Astrocyte (in vitro differentiated cells and primary cell): ENCODE measurements at places on chromosomes 6 and 20.
A peak's percentile ranks its signal among the peaks of the same experiment; 100 is the strongest.

DNA sequence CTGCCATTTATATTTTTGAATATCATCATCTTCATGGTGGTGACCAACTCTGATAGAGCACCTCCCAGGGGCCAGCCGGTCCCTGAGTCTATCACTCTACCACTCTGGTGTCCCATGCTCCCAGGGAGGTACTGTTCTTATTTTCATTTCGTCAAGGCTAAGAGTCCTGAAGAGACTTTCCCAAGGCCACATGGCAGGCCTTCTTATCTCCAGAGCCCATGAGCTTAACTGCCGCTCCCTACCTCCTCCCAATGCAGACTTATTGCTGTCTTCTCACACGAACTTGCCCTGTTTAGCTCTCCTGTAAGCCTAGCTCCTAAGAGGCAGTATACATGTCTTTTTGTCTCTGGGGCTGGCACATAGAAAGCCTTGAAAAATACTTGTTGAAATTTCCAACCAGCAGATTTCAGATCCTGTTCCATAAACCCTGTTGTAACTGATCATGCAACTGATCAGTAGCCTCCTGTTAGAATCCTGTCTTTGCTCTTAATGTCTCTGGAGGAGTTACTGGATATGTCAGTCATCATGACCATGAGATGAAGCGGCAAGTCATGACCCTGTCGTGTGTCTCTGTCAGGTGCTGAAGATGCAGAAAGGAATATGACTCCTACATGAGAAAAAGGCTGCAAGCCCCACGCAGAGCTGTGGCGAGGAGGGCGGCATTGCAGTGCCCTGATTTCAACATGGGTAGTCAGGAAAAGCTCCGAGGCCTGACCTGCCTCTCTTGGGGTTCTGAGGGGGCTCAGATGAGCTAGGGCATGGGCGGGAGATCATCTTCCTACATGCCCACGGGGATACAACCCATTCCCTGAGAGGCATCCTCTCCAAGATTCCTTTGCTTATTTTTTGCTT lies 60.0 kb downstream of the TTI1 start:
- no peak overlapping the region for H3K4me3 ChIP-seq
- H3K27ac ChIP-seq, result no peak overlapping the region
- H3K36me3 ChIP-seq, result no peaks in the 10 kb centered on the region
- peaks cover 6% of the 10 kb centered on the region for H3K4me1 ChIP-seq

DNA sequence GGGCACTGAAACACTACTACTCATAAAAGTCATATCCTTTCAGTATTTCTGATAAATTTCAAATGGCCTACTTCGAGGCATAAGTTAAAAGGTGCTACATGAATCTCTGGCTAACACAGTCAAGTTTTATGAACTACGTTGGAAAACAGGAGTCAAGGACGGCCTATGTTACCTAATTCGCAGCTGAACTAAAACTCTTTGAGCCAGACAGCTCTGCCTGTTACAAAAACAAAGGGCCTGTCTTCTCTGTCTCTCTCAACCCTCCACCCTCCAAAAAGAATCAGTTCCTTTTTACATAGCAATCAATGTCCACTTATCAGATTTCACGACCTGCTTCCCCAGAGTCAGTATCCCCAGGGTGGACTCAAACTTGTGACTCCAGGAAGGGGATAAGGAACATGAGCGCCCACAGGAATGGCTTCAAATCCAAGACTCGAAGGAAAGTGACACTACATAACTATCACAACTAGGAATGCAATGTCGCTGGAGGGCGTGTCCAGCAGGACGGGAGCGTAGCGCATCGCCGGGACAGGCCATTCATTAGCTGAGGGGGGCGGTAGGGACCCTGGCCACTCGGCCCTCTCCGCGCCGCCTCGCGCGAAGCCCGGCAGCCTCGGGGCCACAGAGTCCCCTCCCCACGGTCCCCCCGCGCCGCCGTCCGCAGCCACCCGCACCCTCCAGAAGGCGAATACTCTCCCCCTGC lies 591 bp downstream of the IBTK start:
- H3K4me3 ChIP-seq, result peak overlapping the region; percentile 86
- peak; percentile 36 for DNase-seq
- no peaks in the 10 kb centered on the region for H3K27me3 ChIP-seq
- H3K27ac ChIP-seq, result peak overlapping the region; percentile 88
- peaks cover 3% of the 10 kb centered on the region for H3K36me3 ChIP-seq

GRCh38 chr6:137736911-137737310 lies 130.1 kb upstream of the TNFAIP3 start:
- DNase-seq, result no peak
- H3K27me3 ChIP-seq, result no peaks in the 10 kb centered on the region

DNA sequence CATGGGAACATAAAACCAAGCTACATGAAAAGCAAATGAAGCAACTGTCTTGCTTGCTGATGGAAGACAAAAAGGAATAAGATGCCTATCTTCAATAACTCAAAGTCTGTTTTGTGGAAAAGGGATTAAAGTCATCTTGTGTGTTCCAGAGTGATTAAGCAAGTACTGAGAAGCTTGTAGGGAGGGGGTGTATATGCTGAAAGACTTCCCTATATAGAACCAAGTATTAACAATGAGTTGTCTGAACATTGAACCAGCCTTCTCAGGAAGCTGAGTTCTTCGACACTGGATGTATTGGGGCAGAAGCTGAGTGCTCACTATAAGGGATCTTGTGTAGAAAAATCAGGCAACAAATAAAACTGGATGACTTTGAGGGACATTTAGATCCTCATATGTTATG lies 451.8 kb downstream of the CD83 start:
- no peaks in the 10 kb centered on the region for H3K36me3 ChIP-seq
- DNase-seq, result no peak
- H3K27ac ChIP-seq, result no peak overlapping the region
- no peaks in the 10 kb centered on the region for H3K4me1 ChIP-seq
- H3K4me3 ChIP-seq, result no peak overlapping the region

- DNase-seq, result no peak
- H3K4me1 ChIP-seq, result no peaks in the 10 kb centered on the region
- H3K36me3 ChIP-seq, result no peaks in the 10 kb centered on the region
These were observed 53.2 kb downstream of the SAMD5 start for GRCh38 chr6:147561726-147562125.

GRCh38 chr6:104414723-104415122 lies 445.0 kb downstream of the HACE1 start:
- H3K36me3 ChIP-seq, result no peaks in the 10 kb centered on the region
- no peak overlapping the region for H3K4me3 ChIP-seq
- H3K4me1 ChIP-seq, result no peaks in the 10 kb centered on the region
- no peaks in the 10 kb centered on the region for H3K27me3 ChIP-seq

- H3K27ac ChIP-seq, result no peak overlapping the region
- H3K36me3 ChIP-seq, result no peaks in the 10 kb centered on the region
- no peak overlapping the region for H3K4me3 ChIP-seq
- DNase-seq, result no peak
These were observed 5.3 kb downstream of the TRMT11 start for GRCh38 chr6:125991653-125992052.

- H3K4me1 ChIP-seq, result peaks cover 8% of the 10 kb centered on the region
- peaks cover 2% of the 10 kb centered on the region for H3K27me3 ChIP-seq
- no peak overlapping the region for H3K4me3 ChIP-seq
- H3K27ac ChIP-seq, result no peak overlapping the region
- peak; percentile 42 for DNase-seq
- H3K36me3 ChIP-seq, result no peaks in the 10 kb centered on the region
These were observed 206.3 kb downstream of the PREX1 start for GRCh38 chr20:48621376-48622078.

DNA sequence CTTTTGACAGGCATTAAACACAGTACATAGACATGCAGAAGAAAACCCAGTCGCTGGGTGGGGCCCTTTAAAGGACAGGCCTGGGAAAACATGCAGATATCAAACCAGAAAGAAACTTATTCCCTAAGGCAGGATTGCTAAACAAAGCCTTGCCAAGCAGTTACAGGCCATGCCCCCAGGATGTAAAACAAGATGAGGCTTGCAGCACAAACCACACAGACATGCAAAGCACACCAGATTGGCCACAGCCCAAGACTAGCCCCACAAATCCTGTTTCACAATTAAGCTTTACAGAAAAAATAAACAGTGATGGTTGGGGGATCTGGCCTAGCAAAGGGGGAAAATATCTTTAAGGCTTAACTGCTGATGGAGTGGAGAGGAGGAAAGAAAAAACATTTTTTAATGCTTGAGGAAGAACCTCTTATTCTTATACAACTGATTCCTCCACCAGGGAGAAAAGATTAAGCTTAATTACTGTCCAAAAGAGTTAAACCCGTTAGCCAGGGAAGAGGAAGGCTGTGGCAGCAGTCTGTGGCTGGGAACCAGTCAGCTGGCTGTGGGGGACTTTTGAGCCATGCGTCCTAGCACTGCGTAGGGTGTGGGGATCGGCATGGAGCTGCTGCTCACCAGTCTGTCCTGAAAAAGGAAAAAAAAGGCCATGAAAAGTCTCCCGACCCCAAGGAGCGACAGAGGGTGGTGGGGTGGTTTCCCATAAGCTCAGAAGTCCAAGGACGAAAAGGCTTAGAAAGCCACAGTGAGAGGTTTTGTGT lies 28.4 kb downstream of the COL19A1 start:
- no peaks in the 10 kb centered on the region for H3K27me3 ChIP-seq
- H3K36me3 ChIP-seq, result no peaks in the 10 kb centered on the region
- no peak overlapping the region for H3K27ac ChIP-seq
- peak; percentile 40 for DNase-seq
- no peaks in the 10 kb centered on the region for H3K4me1 ChIP-seq

DNA sequence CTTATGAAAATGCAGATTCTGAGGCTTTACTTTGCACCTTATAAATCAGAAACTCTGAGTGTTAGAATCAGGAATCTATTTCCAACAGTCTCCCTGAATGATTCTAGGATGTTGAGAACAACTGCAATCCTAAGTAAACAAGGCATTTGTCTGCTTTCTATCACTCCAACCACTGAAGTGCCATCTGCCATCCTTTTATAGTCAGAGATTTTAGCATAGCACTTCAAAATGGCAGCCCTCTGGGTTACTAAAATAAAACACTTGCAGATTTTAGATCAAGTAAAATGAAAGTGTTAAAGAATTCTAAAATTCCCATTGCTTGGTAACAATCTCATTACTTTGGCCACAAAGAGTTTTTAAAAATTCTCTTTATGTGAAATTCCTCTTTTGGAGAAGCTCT lies 258.9 kb downstream of the CD109 start:
- no peaks in the 10 kb centered on the region for H3K36me3 ChIP-seq
- H3K27me3 ChIP-seq, result no peaks in the 10 kb centered on the region
- no peak overlapping the region for H3K4me3 ChIP-seq
- no peaks in the 10 kb centered on the region for H3K4me1 ChIP-seq
- DNase-seq, result no peak
- H3K27ac ChIP-seq, result no peak overlapping the region

GRCh38 chr20:3652676-3653596 lies 10.3 kb downstream of the GFRA4 start:
- no peak for DNase-seq
- no peak overlapping the region for H3K27ac ChIP-seq
- no peak overlapping the region for H3K4me3 ChIP-seq
- H3K36me3 ChIP-seq, result no peaks in the 10 kb centered on the region

GRCh38 chr20:37997516-37997915 lies 35.7 kb downstream of the TTI1 start:
- H3K27me3 ChIP-seq, result no peaks in the 10 kb centered on the region
- no peak overlapping the region for H3K4me3 ChIP-seq
- H3K27ac ChIP-seq, result no peak overlapping the region

DNA sequence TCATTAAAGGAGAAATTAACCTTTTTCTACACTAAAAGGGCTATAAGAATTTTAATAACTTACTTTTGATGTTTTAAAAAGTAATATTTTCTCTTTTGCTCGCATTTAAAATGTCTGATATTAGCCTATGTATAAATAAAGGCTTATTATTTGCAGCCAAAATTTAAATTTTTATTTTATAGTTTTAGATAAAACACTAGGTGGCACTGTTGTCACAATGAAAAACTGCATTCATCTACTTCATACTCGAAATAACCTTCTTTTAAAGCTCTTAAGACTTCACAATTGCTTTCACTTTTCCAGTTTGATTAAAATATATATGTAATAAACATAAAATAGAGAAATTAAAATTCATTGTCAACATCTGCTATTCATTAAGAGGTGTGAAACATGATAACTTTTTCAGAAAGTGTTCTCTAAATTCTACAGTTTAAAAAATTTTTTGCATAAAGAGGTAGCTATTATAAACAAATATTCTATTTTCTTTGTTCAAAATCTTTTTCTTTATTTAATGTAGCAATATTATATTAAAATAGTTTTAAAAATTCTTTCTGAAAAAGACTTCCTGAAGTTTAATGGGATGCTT lies 78.8 kb upstream of the DEFB112 start:
- no peaks in the 10 kb centered on the region for H3K27me3 ChIP-seq
- no peak overlapping the region for H3K4me3 ChIP-seq
- no peak for DNase-seq
- H3K4me1 ChIP-seq, result no peaks in the 10 kb centered on the region
- H3K27ac ChIP-seq, result no peak overlapping the region
- no peaks in the 10 kb centered on the region for H3K36me3 ChIP-seq

- H3K36me3 ChIP-seq, result peaks cover 10% of the 10 kb centered on the region
- H3K4me1 ChIP-seq, result peaks cover 21% of the 10 kb centered on the region
- H3K4me3 ChIP-seq, result no peak overlapping the region
These were observed 14.1 kb upstream of the CPNE5 start for GRCh38 chr6:36853325-36853724.

GRCh38 chr6:36733300-36733699 lies 35.7 kb downstream of the RAB44 start:
- H3K36me3 ChIP-seq, result no peaks in the 10 kb centered on the region
- no peak overlapping the region for H3K27ac ChIP-seq
- peaks cover 2% of the 10 kb centered on the region for H3K27me3 ChIP-seq
- peaks cover 6% of the 10 kb centered on the region for H3K4me1 ChIP-seq
- DNase-seq, result no peak

DNA sequence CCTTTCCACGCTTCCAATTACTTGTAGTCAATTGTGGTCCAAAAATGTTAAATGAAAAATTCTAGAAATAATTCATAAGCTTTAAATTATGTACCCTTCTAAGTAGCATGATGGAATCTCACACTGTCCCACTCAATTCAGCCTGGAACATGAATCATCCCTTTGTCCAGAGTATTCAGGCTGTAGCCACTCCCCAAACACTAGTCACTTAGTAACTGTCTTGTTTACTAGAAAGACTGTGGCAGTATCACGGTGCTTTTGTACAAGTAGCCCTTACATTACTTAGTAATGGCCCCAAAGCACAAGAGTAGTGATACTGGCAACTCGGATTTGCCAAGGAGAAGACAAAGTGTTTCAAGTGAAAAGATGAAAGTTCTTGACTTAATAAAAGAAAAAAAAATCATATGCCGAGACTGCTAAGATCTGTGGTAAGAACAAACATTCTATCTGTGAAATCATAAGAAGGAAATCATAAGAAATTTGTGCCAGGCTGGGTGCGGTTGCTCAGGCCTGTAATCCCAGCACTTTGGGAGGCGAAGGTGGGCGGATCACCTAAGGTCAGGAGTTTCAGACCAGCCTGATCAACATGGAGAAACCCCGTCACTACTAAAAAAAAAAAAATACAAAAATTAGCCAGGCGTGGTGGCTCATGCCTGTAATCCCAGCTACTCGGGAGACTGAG lies 168.5 kb upstream of the SIM1 start:
- H3K4me3 ChIP-seq, result no peak overlapping the region
- peaks cover 18% of the 10 kb centered on the region for H3K36me3 ChIP-seq
- H3K4me1 ChIP-seq, result peaks cover 7% of the 10 kb centered on the region
- no peaks in the 10 kb centered on the region for H3K27me3 ChIP-seq
- DNase-seq, result peak; percentile 84
